D341Med (cell line): ENCODE measurements at places on chromosomes 13 and 19.
A peak's percentile ranks its signal among the peaks of the same experiment; 100 is the strongest.

DNA sequence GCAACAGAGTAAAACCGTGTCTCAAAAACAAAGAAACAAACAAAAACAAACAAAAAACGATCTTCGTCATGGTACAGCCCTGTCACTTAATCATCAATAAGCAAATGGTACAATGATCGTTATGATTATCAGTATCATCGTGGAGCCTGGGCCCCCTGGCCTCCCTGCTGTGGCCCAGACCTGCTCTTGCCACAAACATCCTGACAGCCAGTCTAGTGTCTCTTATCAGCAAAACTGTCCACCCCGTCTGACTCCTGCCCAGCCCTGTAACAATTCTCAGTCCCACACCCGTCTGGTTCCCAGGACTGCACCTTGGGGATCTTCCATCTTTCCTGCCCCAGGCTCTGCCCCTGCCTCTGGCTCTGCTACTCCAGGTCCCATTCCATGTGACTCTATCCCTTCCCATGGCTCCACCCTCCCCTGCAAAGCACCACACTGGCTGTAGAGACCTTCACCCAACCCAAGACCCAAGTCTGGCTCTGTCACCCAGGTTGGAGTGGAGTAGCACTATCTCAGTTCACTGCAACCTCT is 5.7 kb downstream of the ZNF653 start:
- no peak for DNase-seq

- DNase-seq, result no peak
These were observed 8.8 kb upstream of the SHKBP1 start for GRCh38 chr19:40567750-40568494.

- peak; percentile 89 for DNase-seq
These were observed 381 bp downstream of the CKAP2 start for GRCh38 chr13:52455677-52456041.

- DNase-seq, result peak; percentile 28
These were observed 716 bp downstream of the ZNF573 start for GRCh38 chr19:37778613-37779126.

DNA sequence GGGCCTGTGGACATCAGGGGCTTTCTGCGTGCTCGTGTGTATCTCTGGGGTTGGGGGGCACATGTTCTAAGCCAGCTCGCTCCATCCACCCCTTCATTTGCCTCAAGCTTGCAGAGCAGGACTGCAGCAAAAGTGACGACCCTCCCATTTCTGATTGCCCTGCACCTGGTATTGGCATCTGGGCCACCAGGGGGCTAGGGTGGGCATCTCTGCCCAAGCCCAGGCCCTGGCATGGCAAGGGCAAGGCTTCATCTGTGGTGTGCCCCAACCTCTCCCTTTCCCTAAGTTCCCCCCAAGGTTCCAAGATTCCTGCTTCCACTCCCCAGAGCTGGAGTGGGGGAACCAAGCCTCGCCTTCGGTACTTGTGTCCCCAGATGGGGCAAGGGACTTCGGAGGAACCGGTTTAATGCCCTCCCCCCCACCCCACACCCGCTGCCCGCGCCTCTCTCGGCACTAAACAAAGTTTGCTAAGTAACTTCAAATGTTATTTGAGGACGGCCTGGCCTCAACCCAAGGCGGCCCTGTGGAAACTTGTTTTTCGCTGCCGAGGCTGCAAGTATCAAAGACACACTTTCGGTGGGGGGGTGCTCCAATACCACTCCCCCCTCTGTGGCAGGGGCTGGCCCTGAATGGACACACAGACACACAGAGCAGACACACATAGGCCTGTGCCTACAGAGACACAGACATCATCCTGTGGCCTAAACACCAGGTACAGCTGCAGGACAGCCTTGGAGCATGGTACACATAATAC is 12.2 kb downstream of the NFIX start:
- DNase-seq, result no peak

- no peak for DNase-seq
These were observed 22.9 kb downstream of the MBNL2 start for GRCh38 chr13:97245011-97245410.

DNA sequence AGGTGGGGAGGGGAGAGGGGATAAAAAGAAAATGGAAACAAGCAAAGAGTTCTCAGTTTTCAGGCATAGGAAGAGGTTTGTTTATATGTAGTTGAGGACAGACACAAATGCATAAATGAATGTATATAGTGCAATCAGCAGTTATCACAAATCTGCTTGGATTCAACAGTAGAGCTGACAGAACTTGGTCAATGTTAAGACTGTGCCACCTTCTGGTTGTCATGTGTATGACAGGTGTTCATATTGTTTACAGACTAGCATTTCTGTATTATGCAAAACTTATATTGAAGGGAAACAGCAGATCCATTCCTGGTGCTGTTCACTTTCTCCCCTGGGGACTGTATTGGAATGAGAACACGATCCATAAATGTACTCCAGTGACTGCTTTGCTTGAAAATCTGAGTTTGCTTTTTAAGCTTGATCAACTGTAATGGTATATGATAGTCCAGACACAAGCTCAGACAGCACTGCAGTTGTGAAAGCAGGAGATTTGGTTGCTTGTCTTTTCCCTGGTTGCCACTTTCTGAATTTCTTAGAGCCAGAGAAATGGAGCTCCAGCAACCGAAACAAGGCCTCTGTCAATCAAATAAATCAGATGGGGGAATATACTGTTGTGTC is 319.5 kb upstream of the OBI1 start:
- DNase-seq, result peak; percentile 43

GRCh38 chr13:50376895-50377575 is 361.8 kb downstream of the KCNRG start:
- DNase-seq, result no peak

- peak; percentile 28 for DNase-seq
These were observed 329.8 kb upstream of the GPC6 start for GRCh38 chr13:92896842-92897241.

GRCh38 chr13:97422118-97423054 is 11.6 kb upstream of the RAP2A start:
- no peak for DNase-seq

DNA sequence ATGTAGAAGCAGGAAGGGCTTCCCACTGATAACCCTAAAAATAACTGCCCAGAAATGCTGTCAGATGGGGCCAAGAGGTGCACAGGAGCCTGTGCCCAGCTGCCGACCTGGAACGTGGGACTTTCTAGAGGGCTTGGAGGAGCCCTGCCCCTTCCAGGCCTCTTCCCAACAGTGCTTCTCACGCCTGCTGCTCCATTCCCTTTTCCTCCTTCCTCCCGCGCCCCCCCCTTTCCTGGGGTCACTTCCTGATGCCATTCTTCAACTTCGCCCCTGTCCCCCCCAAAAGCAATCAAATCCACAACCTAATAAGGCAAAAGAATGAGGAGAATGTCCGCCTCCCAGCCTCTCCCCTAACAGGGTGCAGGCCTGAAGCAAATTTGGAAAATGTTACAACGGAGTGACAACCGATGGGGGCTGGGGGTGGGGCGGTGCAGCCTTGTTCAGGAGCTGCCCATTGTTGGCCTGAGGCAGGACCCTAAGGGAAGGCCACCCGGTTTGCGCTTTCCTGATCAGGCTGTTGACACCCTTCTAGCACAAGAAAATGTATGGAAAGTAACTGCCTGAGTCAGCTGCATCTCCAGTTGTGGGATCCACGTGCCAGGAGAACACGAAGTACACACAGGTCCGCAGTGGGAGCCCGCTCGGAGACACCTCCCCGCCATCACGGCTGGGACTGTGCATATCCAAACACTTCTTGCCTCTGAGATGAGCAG is 18.7 kb downstream of the ACTN4 start:
- DNase-seq, result no peak

- peak; percentile 71 for DNase-seq
These were observed 5.5 kb downstream of the HRC start for GRCh38 chr19:49149652-49150105.

GRCh38 chr13:62088165-62088564 is 672.5 kb upstream of the PCDH20 start:
- DNase-seq, result no peak

DNA sequence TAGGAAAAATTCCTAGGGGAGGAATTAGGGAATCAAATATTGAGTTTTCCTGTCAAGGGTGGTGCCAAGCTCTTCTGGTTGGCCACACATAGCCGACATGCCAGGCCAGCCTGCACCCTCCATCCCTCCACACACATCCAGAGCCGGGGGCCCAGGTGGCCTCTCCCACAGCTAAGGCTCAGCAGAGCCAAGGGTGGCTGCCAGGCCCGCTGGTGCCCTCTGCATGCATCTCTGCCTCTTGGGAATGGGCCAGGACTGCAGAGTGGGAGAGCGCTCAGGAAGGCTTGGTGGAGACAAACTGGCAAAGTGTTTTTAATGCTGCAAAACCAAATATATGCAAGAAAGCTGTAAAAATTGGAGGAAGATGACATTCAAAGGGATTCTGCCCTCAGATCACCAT is 42.7 kb upstream of the GAS6 start:
- peak; percentile 37 for DNase-seq

GRCh38 chr13:20161275-20161950 is 561 bp upstream of the GJA3 start:
- no peak for DNase-seq

GRCh38 chr13:94525781-94526180 is 46.3 kb upstream of the DCT start:
- DNase-seq, result no peak

DNA sequence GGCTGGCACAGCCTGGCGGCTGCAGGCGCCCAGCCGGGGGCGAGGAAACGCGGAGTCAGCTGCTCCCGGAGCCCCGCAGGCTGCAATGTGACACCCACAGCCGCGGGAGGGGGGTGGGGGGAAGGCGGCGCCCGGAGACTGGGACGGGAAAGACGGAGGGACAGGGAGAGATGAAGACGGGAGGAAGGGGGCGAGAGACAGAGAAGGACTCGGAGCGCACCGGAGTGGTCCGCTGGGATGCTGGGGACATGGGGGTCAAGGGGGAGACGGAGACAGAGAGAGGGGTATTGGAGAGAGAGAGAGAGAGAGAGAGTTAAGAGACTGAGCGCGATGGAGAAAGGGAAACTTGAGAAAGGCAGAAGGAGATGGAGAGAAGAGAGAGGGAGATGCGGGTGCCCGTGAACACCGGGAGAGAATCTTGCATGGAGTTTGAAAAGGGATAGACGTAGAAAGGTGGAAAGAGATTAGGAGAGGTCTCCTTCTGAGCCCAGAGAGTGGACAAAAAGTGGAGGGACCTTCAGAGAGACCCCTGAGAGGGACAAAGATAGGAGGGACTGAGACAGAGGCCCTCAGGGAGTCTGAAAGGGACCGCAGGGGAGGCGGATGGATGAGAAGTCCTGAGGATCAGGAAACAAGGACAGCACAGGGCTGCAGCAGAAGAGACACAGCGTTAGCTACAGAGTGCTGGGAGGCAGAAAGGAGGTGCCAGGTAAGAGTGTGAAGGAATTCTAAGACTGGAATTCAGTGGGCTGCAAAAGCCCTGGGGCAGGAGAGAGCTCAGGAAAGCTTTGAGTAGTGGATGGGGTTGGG is 1.0 kb downstream of the SCN1B start:
- DNase-seq, result no peak

DNA sequence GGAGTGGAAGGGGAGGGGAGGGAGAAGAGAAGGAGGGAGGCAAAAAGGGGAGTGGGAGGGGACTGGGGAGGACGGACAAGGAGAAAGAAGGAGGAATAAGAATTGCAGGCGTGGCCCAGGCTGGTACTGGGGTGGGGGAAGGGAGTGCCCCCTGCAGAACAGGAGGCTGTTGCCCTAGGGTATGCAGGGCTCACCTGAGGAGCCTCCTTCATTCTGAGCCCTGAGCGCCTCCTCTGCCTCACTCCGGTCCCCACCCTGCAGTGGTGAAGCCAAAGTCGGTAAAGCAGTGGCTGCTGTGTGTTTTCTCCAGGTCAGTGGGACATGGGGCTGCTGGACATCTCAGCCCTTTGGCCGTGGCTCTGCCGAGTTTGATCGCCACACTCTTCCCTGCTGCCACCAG is 9.1 kb upstream of the CDC16 start:
- no peak for DNase-seq

DNA sequence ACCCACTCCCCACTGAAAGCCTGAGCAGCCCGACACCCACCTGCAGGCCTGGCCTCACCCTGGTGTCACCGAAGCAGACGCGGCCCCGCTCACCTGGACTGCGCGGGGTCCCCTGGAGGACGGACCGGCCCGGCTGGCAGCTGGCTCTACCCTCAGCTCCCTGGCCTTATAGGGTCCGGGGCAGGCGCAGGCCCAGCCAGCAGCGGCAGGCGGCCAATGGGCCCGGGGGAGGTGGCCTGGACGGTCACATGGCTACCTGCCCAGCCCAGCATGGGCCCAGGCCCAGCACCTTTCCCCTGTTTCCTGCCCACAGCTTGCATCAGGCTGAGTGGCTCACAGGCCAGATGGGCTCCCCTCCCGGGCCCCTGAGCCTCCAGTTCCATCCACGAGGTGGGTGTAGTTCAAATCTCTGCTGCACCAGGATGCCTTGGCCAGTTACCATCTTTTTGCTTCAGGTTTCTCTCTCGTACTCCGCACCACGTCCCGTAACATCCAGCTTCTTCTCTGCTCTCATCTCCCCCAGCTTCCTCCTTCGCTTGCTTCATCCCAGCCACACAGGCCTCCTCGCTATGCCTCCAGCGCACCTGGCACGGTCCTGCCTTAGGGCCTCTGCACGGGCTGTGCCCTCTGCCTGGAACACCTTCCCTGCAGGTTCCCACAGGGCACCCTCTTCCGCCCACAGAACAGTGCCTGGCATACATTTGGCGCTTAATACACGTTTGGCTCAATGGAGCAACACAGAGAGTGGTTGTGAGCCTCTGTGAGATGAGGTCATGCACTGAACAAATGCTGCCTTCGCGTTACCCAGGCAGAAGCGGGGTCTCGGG is at the start of gene PLIN4:
TSS of gene PLIN4 (minus strand) at position 142 of the 827 bp plus-strand sequence. CDS start 214 bp downstream, outside the sequence.
- DNase-seq, result no peak

- no peak for DNase-seq
These were observed at the start of gene KLK10 for GRCh38 chr19:51019544-51019925. KLK10 (minus strand) TSS chr19:51019709; CDS start chr19:51019130, 579 bp downstream.

GRCh38 chr19:21581646-21582240 is 76.3 kb downstream of the ZNF429 start:
- DNase-seq, result no peak

- no peak for DNase-seq
These were observed 10.1 kb downstream of the TMEM91 start for GRCh38 chr19:41386442-41386841.

DNA sequence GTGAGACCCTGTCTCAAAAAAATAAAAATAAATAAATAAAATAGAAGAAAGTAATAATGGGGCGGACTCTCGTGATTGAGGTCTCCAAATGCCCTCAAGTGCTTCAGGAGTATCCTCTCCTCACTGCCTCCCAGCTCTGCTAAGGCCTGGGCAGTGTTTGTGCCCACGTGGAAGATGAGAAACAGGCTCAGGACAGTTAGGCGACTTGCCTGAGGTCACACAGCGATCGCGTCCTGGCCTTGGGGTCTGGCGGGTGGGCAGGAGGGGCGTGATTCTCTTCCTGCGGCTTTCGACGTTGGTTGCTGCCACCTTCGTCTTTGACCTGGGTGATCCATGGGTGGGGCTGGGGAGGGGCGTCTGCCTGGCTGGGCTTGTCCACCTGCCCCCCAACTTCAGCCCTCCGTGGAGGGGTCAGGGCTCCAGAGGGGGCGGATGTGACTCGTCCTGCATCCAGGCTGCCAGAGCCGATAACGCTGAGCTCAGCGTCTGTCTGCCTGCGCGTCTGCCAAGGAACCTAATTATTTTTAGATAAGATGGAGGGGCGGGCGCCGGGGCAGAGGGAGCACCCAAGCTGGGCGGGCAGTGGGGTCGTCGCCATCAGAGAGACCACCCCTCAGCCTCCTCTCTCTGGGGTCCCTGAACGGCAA is 56.9 kb downstream of the NFIC start:
- DNase-seq, result peak; percentile 56

GRCh38 chr19:45753548-45753947 is 15.5 kb downstream of the SIX5 start:
- DNase-seq, result no peak
